ENCODE measurements at places on chromosomes 7 and 10.

DNA sequence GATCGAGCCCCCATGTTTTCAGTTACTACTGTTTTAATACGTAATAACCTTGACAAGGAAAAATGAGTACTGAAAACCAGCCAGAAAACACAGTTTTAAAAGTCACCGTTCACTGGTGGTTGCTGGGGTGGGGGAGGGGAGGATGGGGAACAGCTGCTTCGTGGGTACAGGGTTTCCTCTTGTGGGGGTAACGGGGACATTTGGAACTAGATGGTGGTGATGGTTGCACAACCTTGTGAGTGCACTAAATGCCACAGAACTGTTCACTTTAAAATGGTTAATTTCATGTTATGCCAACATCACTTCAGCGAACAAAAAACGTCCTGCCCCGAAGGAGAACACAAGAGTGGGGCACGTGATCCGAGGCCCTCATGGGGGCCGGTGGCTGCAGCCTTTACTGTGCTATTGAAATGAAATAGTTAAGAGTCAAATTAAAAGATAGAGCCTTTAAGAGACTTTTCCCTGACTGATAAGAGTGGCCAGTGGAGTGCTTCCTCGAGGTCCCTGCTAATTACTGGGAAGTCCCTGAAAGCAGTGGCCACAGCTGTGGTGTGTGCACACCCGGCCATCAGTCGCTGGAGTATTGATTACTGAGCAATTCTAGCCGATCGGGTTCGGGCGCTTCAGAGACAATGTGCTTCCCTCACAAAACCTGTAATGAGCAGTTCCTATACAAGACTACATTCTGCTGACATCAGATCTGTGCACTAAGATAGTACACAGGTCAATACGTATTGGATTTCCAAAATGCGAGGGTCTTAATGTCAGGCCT is 80.3 kb downstream of the EBF3 start:
- DNase-seq, result no peak

GRCh38 chr10:68934994-68935393 is 21.0 kb upstream of the DDX21 start:
- DNase-seq, result no peak

GRCh38 chr7:133139350-133139749 is 57.5 kb upstream of the CHCHD3 start:
- peak; percentile 2 for DNase-seq

DNA sequence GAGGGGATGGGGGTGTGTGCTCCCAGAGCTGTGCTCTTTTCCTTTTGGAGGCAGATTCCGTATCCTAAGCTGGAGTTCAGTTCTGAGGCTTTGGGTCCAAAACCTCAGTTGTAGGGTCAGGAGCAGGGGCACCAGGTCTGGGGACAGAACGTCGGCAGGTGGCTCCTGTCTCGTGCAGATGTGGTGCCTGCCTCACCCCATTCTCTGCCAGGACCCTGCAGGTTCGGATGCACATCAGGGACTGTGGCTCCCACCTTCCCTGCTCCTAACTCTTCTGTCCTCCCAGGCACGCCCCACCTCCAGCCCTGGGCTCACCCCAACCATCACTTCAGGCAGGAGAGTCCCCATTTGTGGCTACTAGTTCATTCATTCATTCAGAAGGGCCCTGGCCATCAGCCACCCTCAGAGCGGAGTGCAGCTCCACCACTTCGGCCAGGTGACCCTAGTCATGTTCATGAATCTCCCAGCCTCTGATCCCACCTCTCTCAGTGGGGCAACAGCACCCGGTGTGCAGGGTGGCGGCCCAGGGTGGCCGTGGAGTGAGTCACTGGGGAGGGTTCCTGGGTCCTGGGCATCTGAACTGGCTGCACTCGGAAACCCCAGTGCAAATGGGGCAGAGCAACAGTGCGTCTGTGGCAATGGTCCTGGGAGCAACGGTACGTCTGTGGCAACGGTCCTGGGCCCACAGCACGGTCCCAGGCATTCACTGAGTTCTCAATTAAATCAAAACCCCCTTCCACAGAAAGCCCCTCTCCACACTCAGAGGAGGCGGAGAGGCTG is 100.8 kb upstream of the FAM20C start:
- DNase-seq, result no peak

DNA sequence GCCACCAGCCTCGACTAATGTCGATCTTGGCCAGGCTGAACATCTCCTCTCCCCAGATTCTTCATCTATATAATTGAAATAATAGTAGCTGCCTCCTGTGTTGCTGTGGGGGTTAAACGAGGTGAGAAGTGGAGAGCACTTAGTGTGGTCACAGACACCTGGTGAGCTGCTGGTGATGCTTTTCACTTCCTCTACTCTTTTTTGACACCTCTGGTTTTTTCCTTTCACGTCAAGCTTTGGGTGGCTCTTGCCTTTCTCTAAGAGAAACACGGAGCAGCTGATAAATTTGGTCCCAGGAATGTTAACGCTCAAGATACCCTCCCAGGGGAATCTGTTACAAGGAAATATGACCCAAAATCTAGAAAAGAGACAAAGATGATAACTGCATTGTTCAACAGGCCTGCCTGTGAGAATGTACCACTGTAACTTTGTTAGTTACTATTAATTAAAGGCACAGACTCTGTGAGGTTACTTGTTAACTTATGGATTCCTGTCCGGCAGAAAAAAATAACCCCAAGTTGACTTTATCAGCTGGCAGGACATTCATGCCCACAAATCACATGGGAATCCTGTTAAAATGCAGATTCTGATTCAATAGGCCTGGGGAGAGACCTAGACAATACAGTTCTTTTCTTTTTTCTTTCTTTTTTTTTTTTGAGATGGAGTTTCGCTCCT is 9.5 kb upstream of the NPFFR1 start:
- no peak for DNase-seq

GRCh38 chr7:106127984-106128780 is 16.1 kb upstream of the SYPL1 start:
- no peak for DNase-seq

DNA sequence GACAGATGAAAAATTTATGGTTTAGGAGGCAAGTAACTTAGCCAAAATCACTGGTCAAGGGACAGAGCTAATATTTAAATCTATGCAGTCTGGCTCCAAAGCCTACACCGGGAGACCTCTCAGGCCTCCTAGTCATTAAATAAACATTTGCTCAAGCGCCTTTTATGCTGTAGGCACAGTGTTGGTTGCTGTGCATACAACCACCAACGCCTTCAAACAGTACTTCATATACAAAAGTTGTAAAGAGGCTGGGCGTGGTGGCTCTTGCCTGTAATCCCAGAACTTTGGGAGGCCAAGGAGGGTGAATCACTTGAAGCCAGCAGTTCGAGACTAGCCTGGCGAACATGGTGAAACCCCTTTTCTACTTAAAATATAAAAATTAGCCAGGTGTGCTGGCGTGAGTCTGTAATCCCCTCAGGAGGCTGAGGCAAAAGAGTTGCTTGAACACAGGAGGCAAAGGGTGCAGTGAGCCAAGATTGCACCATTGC is 159.8 kb downstream of the MAGI2 start:
- no peak for DNase-seq

GRCh38 chr10:98467506-98468318 is 21.0 kb upstream of the HPS1 start:
- DNase-seq, result peak; percentile 97

- no peak for DNase-seq
Measured at GRCh38 chr10:123771877-123772644, 105.9 kb downstream of the GPR26 start.

DNA sequence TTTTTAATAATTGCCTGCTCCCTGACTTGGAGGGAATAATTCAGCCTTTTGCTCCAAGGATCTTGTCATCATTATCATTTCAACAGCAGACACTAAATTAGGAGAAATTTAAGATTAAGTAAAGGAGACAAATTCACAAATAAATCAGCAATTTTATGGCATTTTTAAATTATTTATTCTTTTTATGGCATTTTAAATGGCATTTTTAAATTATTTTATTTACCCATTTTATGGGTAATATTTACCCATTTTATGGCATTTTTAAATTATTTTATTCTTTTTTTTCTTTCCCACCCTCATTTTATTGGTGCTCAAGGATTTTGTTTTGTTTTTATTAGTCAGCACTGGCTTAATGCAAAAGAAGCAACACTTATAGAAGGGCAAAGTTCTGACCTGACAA is 1201.0 kb upstream of the SORCS1 start:
- no peak for DNase-seq

DNA sequence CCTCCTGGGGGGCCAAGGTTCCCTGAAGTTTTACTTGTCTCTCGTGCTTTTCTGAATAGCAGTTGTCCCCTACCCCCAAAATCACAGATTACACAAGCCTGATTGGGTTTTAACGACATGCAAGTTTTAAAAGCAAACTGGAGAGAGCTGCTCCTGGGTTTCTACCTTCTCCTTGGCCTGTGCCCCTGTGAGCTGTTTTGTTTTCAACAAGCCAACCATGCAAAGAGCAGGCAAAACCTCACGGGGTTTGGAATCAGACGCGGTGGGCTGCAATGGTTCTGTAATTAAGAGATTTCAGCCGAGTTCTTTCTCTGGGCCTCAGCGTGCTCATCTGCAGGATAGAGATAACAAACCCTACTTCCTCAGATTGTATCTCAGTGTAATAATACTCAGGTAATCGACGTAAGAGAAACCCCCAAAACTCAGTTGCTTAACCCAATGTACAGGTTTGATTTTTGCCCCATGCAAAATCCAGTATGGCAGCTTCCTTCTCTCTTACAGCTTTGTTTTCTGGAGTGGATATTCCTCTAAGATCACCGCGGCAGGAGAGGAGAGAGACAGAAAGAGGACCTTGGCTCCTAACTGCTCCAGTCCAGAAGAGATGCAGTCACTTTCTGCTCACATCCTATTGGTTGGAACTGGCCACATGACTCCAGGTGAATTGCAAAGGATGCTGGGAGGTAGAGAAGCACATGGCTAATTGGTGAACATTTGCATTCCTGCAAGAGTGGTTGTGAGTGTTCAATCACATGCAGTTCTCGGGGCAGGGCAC is 42.0 kb downstream of the MYL10 start:
- DNase-seq, result peak; percentile 20

DNA sequence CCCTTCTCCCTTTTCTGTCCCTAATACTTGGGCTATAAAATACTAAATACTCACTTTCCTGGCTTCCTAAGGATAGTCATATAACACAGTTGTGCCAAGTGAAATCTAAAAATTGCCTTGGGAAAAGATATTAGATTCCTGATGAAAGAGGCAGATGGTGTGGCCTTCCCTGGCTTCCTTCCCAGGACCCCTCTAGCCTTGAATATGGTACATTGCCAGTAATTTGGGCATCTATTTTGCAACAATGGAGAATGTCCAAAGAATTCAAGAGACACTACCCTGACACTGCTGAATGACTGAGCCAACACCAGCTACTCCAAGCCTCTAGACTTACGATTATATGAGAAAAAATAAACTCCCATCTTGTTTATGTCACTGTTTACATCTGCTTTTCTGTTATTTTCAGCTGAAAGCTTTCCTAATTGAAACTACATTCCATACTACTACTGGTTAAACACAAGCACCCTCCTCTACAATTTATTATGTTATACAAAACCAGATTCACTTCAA is 17.9 kb downstream of the COPG2 start:
- DNase-seq, result no peak

DNA sequence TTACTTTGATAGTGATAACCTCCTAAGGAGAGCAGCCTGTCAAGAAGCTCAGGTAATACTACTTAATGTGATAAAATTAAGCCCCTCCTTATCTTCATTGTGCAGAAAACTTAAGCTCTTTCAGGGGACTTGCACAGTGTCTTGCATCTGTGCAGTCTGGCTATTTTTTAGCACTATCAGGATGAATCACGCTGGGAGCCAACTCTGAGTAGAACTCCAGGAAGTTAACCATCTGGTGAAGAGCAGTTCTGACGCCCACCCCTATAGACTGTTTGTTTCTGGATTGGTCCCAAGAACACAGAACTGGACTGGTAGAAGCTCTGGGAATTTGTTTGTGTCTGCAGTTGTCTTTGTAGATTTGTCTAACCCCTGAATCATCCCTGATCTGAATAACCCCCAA is 41.9 kb downstream of the AGK start:
- DNase-seq, result no peak

GRCh38 chr7:49243521-49243920 is 319.2 kb downstream of the CDC14C start:
- no peak for DNase-seq

DNA sequence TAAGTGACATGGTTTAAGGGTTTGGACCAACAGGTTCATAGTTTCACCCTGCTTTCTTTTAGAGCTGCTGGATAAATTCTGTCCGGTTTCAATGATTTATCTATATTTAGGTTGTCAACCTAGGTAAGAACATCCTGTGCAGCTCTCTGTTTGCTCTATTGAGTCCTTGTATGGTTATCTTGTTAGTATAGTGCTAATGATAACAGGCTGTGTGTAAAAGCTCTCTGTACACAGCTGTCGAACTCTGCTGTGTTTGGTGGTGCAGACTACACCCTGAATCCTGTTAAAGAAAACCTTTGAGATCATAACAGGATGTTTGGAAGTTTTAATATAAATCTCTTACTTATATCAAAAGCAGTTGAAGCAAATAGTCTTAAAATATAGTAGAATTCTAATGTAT is 219.2 kb downstream of the SDK1 start:
- DNase-seq, result no peak

DNA sequence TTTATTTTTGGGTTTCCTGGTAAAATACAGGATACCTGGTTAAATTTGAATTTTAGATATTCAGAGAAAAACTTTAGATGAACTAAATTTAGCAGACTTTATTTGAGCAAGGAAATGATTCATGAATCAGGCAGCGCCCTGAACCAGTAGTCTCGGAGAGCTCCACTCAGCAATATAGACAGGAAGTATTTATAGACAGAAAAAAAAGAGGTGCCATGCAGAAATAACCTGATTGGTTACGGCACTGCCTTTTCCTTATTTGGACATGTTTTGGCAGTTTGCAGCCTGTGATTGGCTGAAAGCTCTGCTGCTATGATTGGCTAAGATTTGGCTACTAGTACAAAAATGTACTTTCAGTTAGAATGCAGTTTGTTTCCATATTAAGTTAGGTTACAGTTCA is 198.3 kb upstream of the DKK1 start:
- no peak for DNase-seq

DNA sequence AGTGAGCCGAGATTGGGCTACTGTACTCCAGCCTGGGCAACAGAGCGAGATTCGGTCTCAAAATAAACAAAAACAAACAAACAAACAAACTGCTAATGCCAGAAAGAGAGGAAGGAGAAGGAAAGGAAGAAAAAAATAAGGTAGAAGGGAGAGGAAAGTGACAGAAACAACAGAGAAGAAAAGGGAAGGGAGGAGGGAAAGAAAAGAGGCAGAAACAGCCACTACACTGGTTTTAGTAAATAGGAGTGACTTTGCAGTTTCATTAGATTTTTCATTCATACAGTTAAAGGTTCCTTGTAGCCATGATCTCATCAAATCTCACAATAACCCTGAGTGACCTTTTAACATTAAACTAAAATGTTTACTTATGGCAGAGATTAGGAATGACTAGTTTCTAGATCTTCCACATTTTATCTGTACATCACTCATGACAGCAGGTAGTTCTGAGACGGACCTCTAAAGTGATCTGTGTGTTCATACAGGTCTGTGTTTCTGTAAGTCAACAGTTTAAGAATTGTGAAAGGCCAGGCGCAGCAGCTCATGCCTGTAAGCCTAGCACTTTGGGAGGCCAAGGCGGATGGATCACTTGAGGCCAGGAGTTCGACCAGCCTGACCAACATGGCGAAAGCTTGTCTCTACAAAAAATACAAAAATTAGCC is 191.3 kb upstream of the KLF14 start:
- no peak for DNase-seq

Data from OCI-M1 (cell line).